ENCODE measurements at places on chromosomes 12 and 14.
A peak's percentile ranks its signal among the peaks of the same experiment; 100 is the strongest.

DNA sequence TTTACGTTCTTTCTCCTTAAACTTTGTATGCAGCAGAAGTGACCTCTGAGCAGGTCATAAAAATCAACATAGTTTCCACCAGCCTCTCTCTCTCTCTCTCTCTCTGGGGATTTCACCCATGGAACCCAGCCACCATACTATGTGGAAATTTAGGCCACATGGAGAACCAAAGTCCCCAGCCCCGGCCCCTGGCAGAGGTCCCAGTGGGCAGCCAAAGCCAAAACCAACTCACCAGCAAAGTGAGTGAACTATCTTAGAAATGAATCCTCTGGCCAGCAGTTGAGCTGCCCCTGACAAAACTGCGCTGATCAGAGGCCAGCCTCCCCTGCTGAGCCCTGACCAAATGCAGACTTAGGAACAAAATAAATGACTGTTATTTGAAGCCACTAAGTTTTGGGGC lies 9.2 kb downstream of the DUSP6 start:
- H3K4me1 ChIP-seq: peaks cover 28% of the 10 kb centered on the region
- no peak overlapping the region for H3K27ac ChIP-seq

- H3K4me3 ChIP-seq: no peak overlapping the region
- no peaks in the 10 kb centered on the region for H3K27me3 ChIP-seq
- no peaks in the 10 kb centered on the region for H3K36me3 ChIP-seq
These were observed 20.9 kb upstream of the DHRS4 start for GRCh38 chr14:23932639-23933038.

DNA sequence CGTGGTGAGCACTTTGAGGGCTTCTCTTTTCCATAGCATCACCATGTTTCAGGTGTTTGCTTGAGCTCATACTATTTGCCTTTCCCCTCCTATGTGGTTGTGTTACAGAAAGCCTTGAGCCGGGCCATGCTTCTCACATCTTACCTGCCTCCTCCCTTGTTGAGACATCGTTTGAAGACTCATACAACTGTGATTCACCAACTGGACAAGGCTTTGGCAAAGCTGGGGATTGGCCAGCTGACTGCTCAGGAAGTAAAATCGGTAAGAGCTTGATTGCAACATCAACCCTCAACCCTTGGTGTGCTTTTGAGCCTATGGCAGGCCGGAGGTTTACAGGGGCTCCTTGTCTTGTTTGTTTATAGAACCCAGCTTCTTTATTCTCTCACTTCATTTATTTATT lies 8.1 kb downstream of the LETMD1 start:
- H3K27me3 ChIP-seq: no peaks in the 10 kb centered on the region
- no peak overlapping the region for H3K27ac ChIP-seq
- no peak for DNase-seq
- peaks cover 8% of the 10 kb centered on the region for H3K4me1 ChIP-seq
- H3K36me3 ChIP-seq: peaks cover 56% of the 10 kb centered on the region

DNA sequence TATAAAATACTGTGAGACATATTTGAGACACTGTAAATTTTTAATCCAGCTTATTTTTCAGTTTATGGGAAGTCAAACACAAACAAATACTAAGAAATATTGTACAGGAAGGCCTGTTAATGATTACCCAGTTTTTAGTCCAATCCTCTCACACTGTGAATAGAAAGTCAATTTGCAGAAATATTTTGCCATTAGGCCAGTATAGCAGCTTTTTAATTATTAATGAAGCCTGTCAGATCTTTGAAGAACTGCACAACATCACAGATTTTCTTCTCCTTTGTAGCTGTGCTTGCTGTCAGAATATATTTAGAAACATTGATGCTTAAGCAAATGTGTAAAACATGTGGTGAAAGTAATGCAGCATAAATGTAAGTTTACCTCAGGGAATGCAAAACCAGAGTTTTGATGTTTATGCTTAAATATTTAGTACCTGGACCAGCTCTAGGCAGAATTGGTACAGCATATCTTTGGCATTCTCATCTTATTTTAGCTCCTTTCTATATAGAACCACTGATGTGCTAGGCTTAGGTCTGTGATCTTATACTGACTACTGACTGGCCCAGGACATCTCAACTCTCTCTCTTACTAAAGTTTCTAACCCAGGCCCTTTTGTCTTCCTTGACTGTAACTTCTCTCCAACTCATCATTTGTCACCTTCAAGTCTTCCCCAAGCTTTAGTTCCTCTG lies 230.8 kb upstream of the NAV3 start:
- DNase-seq: no peak
- no peaks in the 10 kb centered on the region for H3K4me1 ChIP-seq
- H3K4me3 ChIP-seq: no peak overlapping the region
- H3K27me3 ChIP-seq: no peaks in the 10 kb centered on the region
- no peak overlapping the region for H3K27ac ChIP-seq

- DNase-seq: no peak
These were observed 516.7 kb upstream of the TMEM132C start for GRCh38 chr12:127750076-127750840.

DNA sequence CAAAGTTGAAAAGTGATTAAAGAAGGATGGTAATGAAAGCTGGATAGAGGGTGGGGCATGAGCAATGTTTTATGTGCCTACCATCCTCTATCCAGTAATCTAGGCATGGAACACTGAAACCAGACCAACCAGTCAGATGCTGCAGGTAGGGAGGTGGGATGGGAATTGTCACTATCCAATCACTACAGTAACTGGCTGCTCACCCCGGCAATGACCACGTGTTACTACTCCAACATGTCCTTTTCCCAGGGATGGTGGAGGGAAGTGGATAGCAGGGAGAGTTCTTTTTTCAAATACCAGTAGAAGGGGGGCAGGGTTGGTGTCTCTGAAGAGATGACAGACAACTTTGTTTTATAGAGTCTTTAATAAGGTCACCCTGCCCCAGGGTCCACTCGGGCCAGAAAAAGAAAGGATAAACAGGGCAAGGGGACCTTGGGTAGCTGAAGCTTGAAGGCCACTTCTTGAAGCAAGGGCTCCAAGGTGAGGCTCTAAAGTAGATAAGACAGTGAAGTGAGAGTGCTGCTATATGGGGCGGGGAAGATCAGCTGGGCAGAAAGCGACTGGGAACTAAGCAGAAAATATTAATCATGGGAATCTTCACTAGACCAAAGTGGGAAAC lies 14.7 kb upstream of the CDH24 start:
- H3K27ac ChIP-seq: peak overlapping the region; percentile 97
- H3K36me3 ChIP-seq: peaks cover 43% of the 10 kb centered on the region
- peak overlapping the region; percentile 96 for H3K4me3 ChIP-seq
- H3K4me1 ChIP-seq: peaks cover 29% of the 10 kb centered on the region
- DNase-seq: no peak
- no peaks in the 10 kb centered on the region for H3K27me3 ChIP-seq

DNA sequence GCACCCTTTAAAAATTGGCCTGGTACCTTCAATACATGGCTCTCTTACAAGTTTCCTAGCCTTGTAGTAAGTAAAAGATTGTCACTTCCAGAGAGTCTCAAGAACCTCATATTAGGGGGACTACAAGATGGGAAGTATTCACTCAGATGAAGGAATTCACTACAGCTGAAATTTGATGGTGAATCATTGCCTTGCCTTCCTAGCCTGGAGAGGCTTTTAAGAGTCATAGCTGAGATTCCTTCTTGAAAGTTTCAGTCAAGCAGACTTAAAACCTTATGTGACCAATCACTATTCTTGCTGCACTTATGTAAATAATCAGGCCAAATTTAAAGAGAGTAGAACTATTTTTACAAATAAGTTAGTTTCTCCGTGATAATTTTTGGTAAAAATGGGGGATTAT lies 451.6 kb downstream of the TRHDE start:
- DNase-seq: no peak
- H3K27me3 ChIP-seq: no peaks in the 10 kb centered on the region
- no peak overlapping the region for H3K4me3 ChIP-seq
- no peaks in the 10 kb centered on the region for H3K36me3 ChIP-seq
- no peak overlapping the region for H3K27ac ChIP-seq
- no peaks in the 10 kb centered on the region for H3K4me1 ChIP-seq

DNA sequence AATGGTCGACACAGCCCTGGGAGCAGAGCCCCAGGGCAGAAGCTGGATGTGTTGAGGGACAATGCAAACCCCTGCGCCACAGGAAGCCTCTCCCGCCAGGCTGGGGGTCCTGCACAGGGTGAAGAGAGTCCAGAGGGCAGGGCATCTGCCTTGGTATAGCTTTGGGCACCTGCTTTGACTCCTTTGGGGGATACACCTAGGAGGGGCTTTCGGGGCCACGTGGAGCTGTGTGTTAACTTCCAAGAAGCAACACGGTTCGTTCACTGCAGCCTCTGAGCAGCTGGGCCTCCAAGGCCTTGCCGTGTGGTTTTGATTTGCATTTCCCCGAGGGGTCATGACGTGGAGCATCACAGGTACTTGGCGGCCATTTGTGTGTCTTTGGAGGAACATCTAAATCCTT lies 5.8 kb upstream of the PUS1 start:
- peaks cover 5% of the 10 kb centered on the region for H3K4me1 ChIP-seq
- no peak for DNase-seq
- no peaks in the 10 kb centered on the region for H3K27me3 ChIP-seq
- no peak overlapping the region for H3K4me3 ChIP-seq

DNA sequence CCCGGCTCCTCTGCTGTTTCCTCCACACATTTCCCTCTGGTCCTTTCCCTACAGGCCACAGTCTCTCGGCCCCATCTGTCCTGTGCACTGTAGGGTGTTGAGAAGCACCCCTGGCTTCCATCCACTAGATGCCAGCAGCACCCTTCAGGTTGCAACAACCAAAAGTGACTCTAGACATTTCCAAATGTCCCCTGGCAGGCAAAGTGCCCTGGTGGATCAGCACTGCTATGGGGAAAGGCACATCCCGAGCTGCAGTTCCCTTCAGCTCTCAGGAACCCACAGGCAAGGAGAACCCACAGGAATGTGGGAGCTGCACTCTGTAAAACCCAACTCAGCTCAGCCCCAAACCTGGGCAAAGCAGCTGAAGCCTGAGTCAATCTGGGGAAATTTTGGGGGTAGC lies 77.0 kb downstream of the RBM19 start:
- no peak overlapping the region for H3K27ac ChIP-seq
- no peak for DNase-seq
- peaks cover 3% of the 10 kb centered on the region for H3K4me1 ChIP-seq
- peaks cover 44% of the 10 kb centered on the region for H3K36me3 ChIP-seq
- no peaks in the 10 kb centered on the region for H3K27me3 ChIP-seq
- no peak overlapping the region for H3K4me3 ChIP-seq

GRCh38 chr12:109393437-109394345 lies 46.0 kb downstream of the MYO1H start:
- no peak overlapping the region for H3K27ac ChIP-seq
- peak; percentile 51 for DNase-seq
- H3K4me3 ChIP-seq: no peak overlapping the region
- H3K36me3 ChIP-seq: no peaks in the 10 kb centered on the region
- H3K4me1 ChIP-seq: no peaks in the 10 kb centered on the region

DNA sequence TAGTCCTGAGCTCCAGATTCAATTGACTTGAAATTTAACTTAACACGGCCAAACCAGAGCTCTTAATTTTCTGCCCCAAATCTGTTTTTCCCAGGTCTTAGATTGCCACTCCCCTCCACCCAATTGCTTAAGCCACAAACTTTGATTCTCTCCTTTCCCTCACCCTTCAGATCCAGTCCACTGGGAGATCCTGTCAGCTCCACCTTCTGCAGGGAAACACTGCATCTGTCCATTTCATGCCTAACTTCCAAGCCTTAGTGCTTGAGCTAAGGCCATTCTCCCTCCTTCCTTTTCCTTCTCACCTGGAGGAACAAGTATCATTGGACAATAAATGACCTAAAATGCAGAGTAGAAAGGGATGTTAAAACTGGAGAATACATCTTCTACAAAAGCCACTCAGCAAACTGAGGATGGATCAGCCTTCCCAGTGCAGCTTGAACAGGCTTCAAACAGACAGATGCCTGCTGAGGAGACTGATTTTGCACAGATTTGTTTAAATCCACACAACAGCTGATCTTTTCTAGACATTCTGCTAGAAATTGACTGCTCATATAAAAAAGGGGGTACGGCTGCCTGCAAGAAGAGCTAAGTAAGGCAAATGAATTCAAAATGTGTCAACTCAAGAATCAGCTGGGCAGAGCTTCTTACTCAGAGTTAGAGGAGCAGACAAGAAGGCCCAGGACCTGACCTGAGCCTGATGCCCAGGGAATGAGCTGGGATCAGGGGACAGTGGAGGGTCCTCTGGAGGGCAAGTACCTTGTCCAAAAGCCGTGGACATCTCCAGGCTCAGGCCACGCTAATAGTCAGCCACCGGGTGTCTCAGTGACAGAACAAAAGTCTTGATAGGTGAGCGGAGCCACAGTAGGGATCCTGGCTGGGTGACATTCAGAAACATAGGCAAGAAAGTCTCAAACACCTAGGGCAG lies 81.3 kb upstream of the RIC8B start:
- H3K36me3 ChIP-seq: no peaks in the 10 kb centered on the region
- H3K27me3 ChIP-seq: no peaks in the 10 kb centered on the region
- DNase-seq: no peak
- H3K27ac ChIP-seq: no peak overlapping the region
- H3K4me3 ChIP-seq: no peak overlapping the region
- H3K4me1 ChIP-seq: no peaks in the 10 kb centered on the region

GRCh38 chr12:71449373-71450070 lies 9.9 kb downstream of the LGR5 start:
- peaks cover 20% of the 10 kb centered on the region for H3K27me3 ChIP-seq
- no peaks in the 10 kb centered on the region for H3K36me3 ChIP-seq
- peaks cover 5% of the 10 kb centered on the region for H3K4me1 ChIP-seq
- no peak overlapping the region for H3K27ac ChIP-seq
- no peak for DNase-seq

- no peak overlapping the region for H3K4me3 ChIP-seq
- H3K4me1 ChIP-seq: no peaks in the 10 kb centered on the region
- DNase-seq: no peak
These were observed 58.8 kb downstream of the OTX2 start for GRCh38 chr14:56751471-56751870.

DNA sequence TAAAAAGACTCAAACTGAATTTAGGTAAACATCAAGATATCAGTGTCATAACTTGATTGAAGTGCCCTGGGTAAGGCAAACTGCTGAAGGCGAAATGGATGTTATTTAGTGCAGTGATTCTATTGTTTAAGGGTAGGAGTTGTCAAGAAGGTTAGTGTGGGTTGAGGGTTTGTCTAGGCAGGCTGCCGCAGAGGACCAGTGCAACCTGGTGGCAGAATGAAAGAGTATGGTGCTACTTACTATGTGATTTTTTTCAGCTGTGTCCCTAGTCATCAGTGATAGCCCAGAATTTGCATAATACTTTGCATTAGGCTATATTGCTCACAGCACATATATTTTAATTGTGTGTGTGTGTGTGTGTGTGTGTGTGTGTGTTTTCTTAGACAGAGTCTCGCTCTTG lies 1127.0 kb downstream of the GALC start:
- no peaks in the 10 kb centered on the region for H3K4me1 ChIP-seq
- no peak for DNase-seq
- H3K36me3 ChIP-seq: no peaks in the 10 kb centered on the region
- H3K27me3 ChIP-seq: no peaks in the 10 kb centered on the region

- DNase-seq: no peak
- H3K4me1 ChIP-seq: peaks cover 18% of the 10 kb centered on the region
- H3K27ac ChIP-seq: no peak overlapping the region
- H3K4me3 ChIP-seq: no peak overlapping the region
These were observed 46.5 kb downstream of the BTBD7 start for GRCh38 chr14:93286212-93286890.

- H3K36me3 ChIP-seq: no peaks in the 10 kb centered on the region
- H3K4me1 ChIP-seq: no peaks in the 10 kb centered on the region
These were observed 15.5 kb downstream of the PLEK2 start for GRCh38 chr14:67396381-67396970.
